ENCODE measurements at places on chromosomes 5 and 9.

DNA sequence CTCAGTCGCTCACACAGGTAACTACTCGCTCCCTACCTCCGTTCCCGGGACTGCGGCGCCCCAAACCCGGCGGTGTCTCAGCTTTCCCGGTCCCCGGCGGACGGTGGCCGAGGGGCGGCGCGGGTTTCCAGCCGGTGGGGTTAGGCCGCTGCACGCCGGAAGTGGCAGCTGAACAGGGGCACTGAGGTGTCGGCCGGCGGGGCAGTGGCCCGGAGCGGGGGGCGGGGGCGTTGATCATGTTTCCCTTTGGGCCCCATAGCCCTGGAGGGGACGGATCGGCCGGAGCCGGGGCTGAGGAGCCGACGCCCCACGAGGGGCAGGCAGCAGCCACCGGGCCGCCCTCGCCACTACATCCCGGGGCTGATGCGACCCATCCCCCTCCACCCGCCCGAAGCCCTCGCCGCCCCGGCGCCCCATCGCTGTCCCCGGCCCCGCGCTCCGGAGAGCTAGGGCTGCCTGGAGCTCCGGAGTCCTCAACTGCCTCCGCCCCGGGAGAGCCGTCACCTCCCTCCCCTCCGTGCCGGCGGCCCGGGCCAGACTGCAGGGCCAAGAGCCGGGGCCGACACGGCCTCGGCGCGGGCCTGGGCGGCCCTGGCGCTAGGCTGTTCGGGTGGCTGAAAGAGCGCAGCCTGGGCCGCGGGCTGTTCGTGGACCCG lies at the start of gene DCAF10:
DCAF10 (plus strand) TSS at position 167 of the 656 bp plus-strand sequence; CDS start at position 237, 70 bp downstream.
- peak; percentile 78 for DNase-seq

DNA sequence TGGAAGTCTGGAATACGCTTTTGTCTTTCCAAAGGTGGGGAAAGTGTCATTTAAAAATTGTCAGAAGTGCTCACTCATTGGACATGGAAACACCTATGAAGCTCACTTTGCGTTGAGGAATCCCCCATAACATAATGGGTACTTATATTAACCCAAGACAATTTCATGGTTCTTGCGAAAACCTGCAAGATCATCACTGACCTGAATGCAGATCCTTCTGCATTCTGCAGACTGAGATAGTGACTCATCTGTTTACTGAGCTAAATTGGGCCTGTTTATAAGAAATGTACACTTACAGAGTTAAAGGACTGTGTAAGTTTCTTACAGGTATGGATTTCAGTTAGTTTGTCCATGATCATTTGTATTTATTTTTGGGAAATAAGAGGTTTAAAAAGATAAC lies 153.0 kb downstream of the HMHB1 start:
- DNase-seq: no peak

GRCh38 chr9:35599763-35600604 lies 5.1 kb upstream of the TESK1 start:
- no peak for DNase-seq

DNA sequence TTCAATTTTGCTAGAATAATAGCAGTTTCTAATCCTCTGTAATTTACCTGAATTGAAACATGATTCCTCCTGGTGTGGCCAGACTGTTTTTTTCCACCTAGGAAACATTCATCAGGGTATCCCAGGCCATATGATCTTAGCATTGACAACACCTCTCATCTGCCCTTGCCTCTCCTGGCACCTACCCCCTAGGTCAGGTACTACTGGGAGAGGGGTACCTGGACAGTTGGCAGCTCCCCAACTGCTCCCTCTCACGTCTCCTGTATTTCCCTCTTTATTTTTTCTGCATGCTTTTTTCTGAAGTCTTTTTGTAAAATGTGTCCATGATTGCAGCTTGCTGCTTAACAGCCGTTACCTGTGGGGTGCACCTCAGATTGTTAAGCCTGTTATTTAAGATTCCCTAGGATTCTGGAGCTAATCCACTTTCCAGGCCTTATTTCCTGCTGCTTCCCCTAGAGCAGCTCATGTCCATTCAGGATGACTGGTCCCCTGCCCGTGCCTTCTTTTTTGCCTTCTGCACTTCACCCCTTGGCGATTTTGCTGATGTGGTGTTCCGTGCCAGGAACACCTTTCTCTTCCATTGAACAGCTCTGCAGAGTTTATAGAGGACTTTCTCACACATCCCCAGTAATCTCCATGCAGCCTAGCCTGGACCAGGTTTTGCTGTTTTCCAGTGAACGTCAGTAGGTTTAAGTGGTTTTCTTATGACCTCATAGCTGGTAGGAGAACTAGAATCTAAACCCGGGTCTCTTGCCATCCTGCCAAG lies 33.6 kb downstream of the SNX30 start:
- no peak for DNase-seq

- no peak for DNase-seq
Observed at GRCh38 chr5:14138608-14139540, 4.3 kb upstream of the TRIO start.

DNA sequence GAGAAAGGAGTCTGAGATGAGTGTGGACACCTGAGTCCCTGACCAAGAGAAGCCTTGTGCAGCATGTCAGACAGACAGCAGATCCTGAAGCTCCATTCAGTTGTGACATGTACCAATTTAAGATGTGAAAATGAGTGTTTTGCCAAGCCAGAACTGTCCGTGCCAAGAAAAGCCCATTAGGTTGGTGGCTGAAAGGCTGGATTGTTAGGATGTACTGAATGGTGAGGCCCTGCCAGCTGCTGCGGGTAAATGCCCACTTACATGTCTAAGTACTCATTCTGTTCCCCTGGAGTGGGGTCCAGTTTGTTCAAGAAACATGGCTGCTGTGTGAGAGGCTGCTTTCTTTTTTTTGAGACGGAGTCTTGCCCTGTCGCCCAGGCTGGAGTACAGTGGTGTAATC lies 14.6 kb downstream of the DAPK1 start:
- no peak for DNase-seq
